Frontal cortex (tissue), 4 donors: ENCODE measurements at places on chromosomes 5 and 9. TPM values are rescaled to one million over a fixed set of nuclear protein-coding genes. Genes with fewer than 3 reads are reported as not detected.

The MARCHF6 gene
- total RNA-seq: 229 TPM

The TRIM7 gene
- 2.0 TPM for total RNA-seq

The TAF11L10 gene
- total RNA-seq: not detected

The GABBR2 gene
- total RNA-seq: 39.9 TPM

The FABP6 gene
- 4.5 TPM for total RNA-seq
